ENCODE measurements at places on chromosomes 7 and 10.

GRCh38 chr10:32948451-32948850, 9.6 kb downstream of the ITGB1 start:
- DNase-seq = no peak

DNA sequence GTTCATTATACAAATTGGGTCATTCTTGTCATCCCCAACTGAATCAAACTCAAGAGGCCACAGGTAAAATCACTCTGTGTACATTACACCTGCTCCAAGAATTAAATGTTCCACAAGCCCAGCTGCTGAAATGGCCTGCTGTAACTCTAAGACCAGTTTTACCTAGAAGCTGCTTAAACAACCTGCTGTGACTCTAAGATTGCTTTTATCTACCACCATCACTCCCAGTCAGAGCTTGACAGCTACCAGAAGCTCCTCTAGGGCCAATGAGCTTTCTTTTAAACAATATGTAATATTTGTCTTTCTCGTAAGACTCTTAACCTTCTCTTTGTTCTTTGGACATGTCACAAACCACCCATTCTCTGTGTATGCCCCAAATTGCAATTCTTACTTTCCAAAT, 141.8 kb upstream of the LRGUK start:
- no peak for DNase-seq

DNA sequence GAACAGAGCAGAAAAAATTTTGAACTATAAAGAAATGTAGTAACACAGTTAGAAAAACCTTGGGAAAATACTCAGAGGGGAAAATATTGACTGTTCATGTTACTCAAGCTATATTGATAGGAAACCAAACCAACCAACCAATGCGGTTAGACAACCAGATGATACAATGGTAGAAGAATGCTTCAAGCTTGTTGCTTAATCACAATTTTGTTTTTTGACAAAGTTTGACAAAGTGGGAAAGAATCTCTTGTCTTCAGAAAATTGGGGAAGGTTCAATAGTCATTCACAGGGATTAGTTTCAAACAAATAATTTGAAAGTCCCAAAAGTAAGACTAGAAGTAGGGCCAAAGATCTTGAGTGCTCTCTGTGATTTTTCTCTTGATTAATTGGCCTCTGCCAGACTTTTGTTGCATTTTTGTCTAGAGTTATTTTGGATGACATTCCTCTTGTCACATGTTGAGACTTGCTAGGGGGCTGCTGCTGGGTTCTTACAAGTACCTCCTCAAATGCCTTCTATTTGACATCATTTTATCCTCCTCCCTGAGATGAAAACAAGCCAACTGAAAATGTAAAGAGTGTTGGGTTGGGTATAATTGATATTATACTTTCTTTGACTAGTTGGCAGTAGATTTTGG, 233.1 kb upstream of the PHYHIPL start:
- no peak for DNase-seq

DNA sequence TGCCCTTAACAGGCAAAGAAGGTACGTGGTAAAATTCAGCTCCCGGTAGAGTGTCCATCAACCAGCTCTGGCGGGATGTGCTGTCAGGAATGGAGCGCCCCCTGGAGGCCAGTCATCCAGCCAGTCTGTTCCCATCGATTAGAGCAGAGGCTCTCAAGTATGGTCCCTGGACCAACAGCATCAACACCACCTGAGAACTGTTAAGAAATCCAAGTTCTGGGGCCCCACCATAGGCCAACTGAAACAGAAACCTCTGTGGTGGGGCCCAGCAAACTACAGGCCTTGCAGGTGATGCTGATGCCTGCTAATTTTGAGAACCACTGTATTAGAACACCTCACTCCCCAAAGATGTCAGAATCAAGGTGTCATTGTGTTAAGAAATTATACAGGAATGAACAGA, 109.2 kb downstream of the DPY19L1 start:
- DNase-seq = no peak

- peak; percentile 14 for DNase-seq
Observed at GRCh38 chr7:34759477-34760125, 101.6 kb downstream of the NPSR1 start.

DNA sequence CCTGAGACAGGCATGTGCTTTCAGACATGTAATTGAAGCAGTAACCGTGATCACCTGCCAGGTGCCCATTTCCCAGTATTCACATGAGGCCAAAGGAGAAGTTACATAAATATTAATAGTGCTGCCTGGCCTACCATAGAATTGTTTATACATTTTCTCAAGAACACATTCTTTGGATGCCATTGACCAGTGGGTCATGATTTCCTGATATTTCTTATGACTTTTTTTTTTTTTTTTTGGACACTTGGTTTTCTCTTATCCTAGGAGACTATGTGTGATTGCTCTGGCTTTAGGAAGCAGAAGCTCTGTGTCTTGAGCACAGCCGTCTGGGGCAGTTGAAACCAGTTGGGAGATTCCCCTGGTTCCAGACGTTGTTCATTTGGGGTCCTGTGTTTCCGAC, 143.9 kb upstream of the NPS start:
- DNase-seq = peak; percentile 27

GRCh38 chr10:45378914-45379726, 5.1 kb downstream of the ALOX5 start:
- no peak for DNase-seq

GRCh38 chr7:205115-206010, 13.0 kb downstream of the FAM20C start:
- no peak for DNase-seq

DNA sequence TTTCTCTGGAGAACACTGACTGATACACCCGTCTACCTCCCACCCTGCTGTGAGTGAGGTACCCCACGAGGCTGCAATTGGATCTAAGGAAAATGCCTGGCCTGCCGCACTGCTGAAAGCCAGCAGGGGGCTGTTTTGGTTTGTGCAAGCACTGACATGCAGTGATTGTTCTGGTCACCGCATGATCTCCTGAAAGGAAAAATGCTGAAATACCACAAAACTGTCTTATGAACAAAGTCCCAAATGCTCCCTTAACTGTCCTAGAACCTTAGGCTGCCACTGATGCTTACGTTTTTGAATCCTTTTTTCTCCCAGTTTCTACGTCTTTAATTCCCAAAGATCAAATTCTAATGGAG, 132.7 kb downstream of the JCAD start:
- DNase-seq = peak; percentile 21

DNA sequence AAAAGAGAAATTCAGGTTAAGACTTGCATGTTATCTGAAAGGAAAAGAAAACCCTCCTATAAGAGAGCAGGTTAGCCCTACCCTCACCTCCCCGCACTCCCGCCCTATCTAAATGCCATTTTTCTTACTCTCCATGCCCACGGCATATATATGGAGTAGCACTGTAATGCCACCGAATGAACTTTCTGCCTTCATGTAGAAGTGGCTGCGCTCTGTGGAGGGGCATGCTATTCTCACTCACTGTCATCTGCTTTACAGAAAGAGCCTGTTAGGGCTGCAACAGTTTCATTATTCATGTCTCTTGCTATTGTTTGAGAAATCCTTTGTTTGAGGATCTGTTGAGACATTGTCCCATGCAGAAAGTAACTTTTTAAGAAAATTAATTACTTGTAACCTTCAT, 1190.6 kb downstream of the SORCS1 start:
- DNase-seq = no peak
